Adipocyte (in vitro differentiated cells): ENCODE measurements at places on chromosomes 1 and 21.
A peak's percentile ranks its signal among the peaks of the same experiment; 100 is the strongest.

- peak; percentile 71 for DNase-seq
These were observed 30.4 kb upstream of the PDE4B start for GRCh38 chr1:65762081-65762862.

- no peak for DNase-seq
These were observed 1244.8 kb upstream of the TMPRSS15 start for GRCh38 chr21:19648391-19648790.

GRCh38 chr1:59261537-59261936 lies 35.4 kb upstream of the FGGY start:
- peak; percentile 75 for DNase-seq

DNA sequence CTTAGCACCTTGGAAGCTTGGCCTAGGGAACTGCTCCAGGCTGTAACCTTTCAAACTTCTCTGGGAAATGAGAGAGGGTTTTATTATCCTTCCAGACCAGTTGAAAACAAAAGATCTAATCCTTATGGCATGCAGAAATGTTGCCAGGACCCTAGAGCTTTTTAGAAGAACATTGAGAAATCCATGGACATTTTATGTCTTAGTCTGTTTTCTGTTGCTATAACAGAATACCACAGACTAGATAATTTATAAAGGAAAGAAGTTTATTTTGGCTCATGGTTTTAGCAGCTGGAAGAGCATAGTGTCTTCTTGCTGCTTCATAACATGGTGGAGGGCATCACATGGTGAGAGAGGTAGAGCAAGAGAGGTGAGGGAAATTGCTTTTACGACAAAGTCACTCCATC lies 25.8 kb downstream of the OSBPL9 start:
- DNase-seq, result peak; percentile 94

DNA sequence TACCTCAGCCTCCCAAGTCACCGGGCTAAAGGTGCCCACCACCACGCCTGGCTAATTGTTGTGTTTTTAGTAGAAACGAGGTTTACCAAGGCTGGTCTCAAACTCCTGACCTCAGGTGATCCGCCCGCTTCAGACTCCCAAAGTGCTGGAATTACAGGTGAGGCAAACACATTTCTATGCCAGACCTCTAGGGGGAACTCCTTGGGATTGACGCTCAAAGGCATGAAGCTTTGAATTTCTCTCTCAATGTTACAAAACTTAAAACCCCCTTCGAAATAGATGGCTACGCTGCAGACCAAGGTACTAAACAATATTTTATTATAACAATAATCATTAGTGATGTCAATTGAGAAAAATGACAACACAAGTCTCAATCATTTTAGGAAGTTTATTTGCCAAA lies 330.0 kb downstream of the SETD4 start:
- DNase-seq, result no peak

DNA sequence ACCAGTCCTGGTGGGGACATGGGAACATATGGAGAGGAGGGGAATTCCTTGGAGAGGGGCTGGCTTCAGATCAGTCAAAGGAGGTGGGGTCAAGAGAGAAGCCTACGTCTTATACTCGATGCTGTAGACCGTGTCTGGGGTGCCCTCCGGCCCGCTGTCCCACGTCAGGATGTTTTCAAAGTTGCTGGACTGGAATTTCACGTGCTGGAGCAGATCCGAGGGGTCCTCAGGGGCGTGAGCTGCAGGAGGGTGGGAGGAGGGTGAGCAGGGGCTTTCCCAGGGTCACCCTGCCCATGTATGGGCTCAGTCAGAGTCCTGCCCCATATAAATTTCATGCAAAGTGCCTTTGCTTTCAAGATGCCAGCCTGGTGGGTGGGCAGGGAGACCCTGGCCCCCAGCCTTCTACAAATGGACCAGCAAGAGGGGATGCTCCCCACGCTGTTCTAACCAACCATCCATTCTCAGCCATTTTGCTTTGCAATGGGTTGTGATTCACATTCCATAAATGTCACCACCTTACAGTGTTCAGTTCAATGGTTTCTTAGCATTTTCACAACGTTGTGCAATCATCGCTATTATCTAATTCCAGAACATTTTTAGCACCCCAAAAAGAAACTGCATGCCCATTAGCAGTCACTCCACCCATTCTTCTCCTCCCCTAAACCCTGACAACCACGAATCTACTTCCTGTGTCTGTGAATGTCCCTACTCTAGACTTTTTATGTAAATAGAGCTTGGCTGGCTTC lies 4.3 kb downstream of the IL22RA1 start:
- DNase-seq, result no peak

- no peak for DNase-seq
These were observed 26.1 kb upstream of the HUNK start for GRCh38 chr21:31846690-31847089.

GRCh38 chr1:191240925-191241324 lies 763.3 kb upstream of the BRINP3 start:
- peak; percentile 93 for DNase-seq

DNA sequence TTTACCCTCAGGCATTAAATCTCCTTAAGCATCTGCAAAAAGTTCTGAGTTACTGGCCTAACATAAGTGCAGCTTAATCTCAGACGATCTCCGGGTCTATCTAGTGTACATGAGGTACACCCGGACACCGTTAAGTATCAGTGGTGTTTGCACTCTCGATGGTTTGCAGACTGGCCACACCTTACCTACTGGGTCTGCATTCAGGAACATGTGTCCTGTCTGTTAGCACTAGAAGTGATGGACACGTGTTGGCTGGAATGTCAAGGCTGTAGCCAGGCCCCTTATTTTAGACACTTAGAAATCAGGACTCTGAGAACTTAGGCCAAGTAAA lies 783 bp upstream of the AGL start:
- peak; percentile 11 for DNase-seq

GRCh38 chr1:20486457-20487235 lies 636 bp upstream of the CAMK2N1 start:
- DNase-seq, result peak; percentile 86

GRCh38 chr21:46532080-46532479 lies 72.8 kb downstream of the S100B start:
- DNase-seq, result no peak

DNA sequence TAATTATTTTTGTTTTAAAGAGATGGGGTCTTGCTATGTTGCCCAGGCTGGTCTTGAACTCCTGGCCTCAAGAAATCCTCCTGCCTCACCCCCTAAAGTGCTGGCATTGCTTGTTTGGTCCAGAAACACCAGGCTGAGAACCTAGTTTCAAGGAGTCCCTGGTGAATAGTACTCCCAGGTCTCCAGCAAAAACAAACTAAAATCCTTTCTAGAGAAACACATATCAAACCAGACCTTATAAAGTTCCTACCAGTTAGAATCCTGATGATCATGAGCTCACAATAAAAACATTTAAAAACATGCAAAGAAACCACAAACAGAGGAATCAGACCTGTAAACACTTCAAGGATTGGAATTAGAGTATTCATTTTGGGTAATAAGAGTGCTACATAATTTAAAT lies 34.4 kb upstream of the PADI1 start:
- peak; percentile 61 for DNase-seq

GRCh38 chr1:153180556-153180955 lies 22.7 kb upstream of the LELP1 start:
- no peak for DNase-seq

DNA sequence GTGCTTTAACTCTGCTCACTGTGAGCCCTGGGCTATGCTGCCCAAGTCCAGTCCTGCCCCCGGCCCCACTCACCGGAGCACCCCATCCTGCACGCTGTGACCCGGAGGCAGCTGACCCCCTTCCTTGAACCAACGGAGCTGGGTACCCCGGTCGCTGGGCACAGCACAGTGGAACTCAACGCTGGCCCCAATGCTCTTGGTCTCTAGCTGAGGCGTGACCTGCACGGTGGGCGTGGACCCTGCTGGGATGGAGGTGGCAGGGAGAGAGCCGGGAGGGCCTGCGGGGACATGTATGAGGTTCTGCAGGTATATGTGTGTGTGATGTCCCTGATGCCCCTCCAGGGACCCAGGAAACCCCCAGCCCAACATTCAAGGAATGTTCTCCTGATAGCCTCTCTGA lies 24.7 kb downstream of the LDLRAD2 start:
- no peak for DNase-seq

- DNase-seq, result peak; percentile 65
These were observed 9.6 kb downstream of the PTPRU start for GRCh38 chr1:29245876-29246275.

DNA sequence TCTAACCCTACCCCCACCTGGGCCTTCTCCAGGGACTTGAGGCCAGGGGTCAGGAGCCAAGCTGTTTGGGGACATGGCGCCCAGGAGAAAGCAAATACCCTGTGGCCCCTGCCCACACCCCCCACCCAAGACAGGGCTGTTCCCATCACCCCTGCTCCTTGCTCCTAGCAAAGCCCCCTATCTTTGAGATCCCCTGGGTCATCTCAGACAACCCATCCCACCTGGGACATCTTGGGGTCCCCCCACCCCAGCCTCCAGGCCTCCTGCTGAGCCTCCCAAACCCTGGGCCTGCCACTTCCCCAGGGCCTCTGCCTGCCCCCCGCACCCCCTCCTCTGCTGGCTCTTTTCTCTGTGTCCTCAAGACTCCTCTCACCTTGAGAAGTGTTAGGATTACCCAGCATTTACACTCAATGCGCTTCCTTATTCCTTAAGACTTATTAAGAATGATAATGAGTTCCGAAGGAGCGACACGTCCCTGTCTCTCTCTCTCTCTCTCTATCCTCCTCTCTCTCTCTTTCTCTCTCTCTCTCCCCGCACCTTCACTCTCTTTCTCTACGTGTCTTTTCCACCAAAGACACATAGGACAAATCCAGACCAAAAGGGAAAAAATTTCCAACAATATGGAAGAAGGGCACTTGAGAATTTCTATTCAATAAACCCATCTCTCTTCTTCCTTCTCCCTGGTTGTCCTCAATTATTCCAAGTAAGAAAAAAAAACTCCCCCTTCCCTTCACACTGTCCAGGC lies 7.2 kb downstream of the CASZ1 start:
- DNase-seq, result no peak

DNA sequence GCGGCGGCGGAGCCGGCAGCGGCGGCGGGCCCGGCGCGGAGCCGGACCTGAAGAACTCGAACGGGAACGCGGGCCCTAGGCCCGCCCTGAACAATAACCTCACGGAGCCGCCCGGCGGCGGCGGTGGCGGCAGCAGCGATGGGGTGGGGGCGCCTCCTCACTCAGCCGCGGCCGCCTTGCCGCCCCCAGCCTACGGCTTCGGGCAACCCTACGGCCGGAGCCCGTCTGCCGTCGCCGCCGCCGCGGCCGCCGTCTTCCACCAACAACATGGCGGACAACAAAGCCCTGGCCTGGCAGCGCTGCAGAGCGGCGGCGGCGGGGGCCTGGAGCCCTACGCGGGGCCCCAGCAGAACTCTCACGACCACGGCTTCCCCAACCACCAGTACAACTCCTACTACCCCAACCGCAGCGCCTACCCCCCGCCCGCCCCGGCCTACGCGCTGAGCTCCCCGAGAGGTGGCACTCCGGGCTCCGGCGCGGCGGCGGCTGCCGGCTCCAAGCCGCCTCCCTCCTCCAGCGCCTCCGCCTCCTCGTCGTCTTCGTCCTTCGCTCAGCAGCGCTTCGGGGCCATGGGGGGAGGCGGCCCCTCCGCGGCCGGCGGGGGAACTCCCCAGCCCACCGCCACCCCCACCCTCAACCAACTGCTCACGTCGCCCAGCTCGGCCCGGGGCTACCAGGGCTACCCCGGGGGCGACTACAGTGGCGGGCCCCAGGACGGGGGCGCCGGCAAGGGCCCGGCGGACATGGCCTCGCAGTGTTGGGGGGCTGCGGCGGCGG lies 1.0 kb downstream of the ARID1A start:
- DNase-seq, result peak; percentile 57

- DNase-seq, result no peak
These were observed 31.3 kb downstream of the FOXO6 start for GRCh38 chr1:41392528-41392924.

- DNase-seq, result no peak
These were observed 837 bp downstream of the FOXD3 start for GRCh38 chr1:63322944-63323864.

- DNase-seq, result no peak
These were observed 175.7 kb downstream of the EIF4G3 start for GRCh38 chr1:21001042-21001441.

DNA sequence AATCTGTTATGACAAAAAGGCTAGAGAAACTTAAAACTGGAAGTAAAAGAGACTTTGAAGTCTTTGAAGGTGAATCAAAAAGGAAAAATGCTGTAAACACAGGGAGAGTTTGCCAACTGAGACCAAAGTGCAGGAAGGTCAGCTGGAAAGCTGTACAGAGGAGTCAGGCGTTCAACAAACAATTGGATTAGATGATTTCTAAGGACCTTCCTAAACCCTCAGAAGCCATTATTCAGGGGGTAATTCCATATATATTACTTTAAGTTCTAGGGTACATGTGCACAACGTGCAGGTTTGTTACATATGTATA lies 156.8 kb downstream of the ZBTB18 start:
- no peak for DNase-seq

DNA sequence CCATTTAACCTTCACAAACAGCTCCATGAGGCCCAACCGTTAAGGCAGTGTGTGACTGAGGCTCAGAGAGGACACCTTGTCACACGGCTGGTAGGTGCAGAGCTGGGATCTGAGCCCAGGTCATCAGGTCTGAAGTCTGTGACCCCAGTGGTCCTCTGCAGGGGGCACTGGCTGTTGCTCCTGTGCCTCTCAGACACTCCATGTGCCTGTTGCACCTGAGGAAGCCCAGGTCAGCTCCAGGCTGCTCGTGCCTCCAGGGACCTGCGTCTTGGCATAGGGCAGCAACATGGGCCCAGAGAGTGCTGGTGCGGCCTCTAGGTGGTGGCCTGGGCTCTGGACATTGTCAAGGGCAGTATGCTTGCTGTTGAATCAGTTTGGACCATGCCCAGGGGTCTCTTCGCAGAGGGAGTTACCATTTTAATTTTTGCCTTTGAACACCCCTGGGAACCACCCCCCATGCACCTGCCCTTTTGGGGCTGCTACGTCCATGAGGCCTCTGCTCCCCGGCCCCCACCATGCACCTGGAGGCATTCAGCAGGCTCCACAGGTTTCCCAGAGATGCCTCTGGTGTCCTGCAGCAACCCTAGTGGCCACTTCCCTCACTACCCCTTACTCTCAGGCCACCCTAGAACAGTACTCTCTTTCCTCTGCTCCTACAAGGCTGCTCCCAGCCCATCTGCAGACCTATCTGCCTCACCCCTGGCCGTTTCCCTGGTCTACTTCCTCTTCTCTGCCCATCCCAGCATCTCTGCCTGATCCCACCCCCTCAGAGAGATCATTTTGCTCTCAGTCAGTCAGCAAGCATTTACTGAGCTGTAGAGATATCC lies 25.2 kb upstream of the EPS8L3 start:
- DNase-seq, result peak; percentile 39

DNA sequence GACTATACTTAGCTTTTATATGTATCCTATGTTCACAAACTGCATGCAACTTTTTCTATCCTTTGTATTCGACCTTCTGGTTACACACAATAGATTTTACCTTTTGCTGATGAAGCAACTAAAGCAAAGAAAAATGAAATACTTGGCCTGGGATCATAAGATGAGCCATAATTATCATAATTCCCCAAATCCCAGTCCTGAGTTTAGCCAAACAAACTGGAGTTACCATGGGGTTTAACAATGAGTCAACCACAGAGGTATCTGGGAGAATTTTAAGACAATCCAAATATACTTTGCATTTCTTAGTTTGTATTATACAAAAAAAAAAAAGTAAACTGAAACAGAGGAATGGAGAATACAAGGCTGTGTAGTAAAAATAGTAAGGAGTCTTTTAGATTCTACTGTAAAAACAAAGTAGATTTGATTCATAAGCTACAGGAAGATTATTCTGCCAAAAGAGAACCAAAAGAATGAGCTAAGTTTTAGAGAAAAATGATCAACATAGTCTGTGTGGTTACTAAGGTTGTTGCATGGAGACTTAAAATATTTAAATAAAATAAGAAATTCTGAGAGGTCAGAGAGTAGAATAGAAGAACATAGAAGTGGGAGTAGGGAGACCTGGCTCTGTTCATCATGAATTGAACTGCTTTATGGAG lies 60.4 kb upstream of the GORAB start:
- peak; percentile 47 for DNase-seq

- no peak for DNase-seq
These were observed 174.9 kb downstream of the PIGK start for GRCh38 chr1:77044133-77044849.
